ENCODE measurements at places on chromosomes 3 and 15. TPM values are rescaled to one million over a fixed set of nuclear protein-coding genes. Genes with fewer than 3 reads are reported as not detected.
A peak's percentile ranks its signal among the peaks of the same experiment; 100 is the strongest.

The APOD gene
- total RNA-seq, result 33.0 TPM

DNA sequence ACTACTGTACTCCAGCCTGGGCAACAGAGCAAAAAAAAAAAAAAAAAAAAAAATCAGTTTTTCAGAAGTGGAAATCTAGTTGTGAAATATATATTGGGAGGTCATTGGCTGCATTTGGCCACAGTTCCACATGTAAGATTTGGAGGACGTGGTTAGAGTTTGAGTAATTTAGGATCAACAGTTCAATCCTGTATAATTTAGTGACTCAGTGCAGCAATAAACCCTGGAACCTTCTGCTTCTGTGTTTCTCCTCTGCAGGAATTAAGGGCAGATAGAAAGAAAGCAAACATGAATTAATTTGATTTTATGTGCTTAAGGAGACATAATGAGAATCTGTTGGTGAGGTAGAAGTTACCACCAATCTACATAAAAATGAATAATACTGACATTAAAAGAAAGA lies 347.0 kb downstream of the PTPRG start:
- DNase-seq, result no peak

DNA sequence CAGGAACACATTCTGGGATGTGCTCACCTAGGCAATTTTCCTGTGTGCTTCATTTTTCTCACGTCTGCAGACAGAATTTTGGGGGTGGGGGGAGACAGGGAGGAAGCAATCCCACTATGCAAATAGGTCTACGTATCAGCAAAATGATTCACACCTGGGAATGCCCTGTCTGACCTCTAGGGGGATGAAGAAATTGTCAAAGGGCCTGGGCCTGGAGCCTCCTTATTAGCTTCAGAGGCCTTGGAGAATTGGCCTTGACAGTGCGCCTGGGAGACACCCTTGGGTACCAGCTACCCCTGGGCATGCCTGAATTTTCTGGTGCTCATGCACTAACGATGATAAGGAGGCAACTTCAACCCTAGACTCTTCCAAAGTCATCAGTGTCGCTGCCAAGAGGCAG lies 207.5 kb downstream of the CADPS start:
- DNase-seq, result no peak

The ARPP21 gene
- not detected for total RNA-seq

GRCh38 chr3:59527493-59527892 lies 477.7 kb upstream of the CFAP20DC start:
- no peak for DNase-seq

The IL17RE gene
- 60.1 TPM for total RNA-seq

The TRMT10C gene
- total RNA-seq, result 31.6 TPM

GRCh38 chr3:42419563-42419962 lies 9.2 kb upstream of the LYZL4 start:
- DNase-seq, result no peak

The SLC22A13 gene
- total RNA-seq, result not detected

DNA sequence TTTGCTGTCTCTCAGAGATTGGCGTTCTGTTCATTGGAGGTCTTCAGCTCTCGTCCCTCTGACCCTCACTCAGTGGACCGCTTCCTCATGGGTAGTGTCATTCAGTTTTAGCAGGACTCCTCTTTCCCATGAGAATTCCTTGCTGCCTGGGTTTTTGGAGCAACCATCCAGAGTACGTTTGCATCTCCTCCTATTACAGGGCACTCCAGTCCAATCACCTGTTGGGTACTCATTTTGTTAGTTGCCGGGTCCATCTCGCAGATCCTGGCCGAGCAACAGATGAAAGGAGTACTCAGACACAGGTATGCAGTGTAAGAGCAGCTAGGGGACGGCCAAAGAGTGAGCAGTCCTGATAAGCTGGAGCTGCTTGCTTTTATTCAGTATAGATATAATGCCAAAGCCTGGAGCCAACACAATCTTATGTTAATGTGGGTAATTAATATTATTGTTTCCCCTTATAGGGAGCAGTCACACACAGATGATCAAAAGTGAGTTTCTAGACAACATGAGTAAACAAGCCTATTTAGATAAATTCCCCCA lies 49.6 kb downstream of the ISG20 start:
- DNase-seq, result no peak

DNA sequence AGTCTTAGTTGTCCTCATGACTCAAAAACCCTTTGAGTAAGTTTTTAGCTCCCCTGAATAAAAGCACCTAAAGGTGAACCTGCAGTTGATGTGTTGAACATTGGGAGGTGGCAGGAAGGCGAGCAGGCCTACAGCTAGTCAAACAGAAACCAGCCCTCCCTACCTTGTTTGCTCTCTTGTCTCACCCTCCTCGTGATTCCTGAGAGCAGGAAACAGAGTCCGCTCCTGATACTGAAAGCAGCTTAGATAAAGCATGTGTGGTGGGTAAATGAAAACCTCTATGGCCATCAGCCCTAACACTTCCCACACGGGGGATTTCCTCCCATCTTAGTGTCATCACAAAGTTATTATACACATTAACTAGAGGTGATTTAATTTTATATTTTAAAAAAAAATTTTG lies 21.8 kb upstream of the CLDN18 start:
- peak; percentile 77 for DNase-seq

- DNase-seq, result no peak
These were observed 21.0 kb downstream of the ZDHHC3 start for GRCh38 chr3:44954962-44955361.

- DNase-seq, result no peak
These were observed 66.1 kb upstream of the CTDSPL start for GRCh38 chr3:37795431-37796061.

The BFSP2 gene
- total RNA-seq, result not detected

- no peak for DNase-seq
These were observed 110.7 kb upstream of the IL12A start for GRCh38 chr3:159877924-159878323.
